Cortex of kidney (tissue), 1 donor: ENCODE measurements at places on chromosomes 6 and 20.

- DNase-seq: no peak
These were observed 13.4 kb upstream of the FOXC1 start for GRCh38 chr6:1596088-1596852.

- no peak for DNase-seq
These were observed 135.2 kb upstream of the PREP start for GRCh38 chr6:105537981-105538578.

DNA sequence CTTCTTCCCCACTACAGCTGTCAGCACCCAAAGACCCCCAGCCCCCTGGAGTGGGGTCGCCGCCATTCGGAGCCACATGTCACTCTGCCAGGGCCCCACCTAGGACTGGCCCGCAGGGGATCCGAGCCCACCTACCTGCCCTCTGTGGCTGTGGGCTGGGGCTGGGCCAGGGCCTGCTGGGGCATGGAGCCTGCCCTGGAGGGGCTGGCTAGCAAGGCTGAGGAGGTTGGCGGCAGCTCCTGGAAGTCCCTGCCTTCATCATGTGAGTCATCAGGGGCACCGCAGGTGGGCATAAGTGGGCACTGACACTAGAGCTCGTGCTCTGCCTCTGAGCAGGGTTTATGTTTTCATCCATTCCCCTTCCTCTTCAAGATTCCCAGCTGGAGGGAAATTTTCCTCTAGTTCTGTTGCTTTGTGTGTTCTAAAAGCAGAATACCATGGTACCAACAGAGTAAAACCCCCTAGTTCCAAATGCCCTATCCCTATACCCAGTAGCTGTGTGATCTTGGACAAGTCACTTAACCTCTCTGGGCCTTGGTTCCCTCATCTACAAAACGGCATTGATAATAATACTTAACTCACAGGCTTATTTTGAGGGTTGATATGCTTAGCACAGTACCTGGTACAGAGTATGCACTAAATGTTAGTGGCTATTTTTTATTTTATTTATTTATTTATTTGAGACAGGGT is 8.7 kb upstream of the FANCE start:
- DNase-seq: no peak

DNA sequence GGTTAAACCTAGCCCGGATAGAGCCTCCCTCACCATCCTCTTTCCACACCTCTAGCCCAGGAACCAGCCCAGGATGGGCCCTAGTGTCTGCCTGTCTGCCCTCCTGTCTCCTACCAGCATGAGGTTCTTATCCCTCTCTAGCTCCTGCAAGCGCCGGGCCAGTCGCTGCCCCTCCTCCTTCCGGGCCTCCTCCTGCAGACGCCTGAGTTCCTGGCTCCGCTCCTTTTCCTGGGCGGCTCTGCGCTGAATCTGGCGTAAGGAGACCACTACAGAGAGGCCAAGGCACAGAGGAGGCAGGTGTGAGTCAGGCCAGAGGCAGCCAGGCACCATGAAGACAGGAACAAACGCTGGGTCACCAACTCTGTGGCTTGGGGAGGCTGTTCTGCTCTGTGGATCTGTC is 4.3 kb upstream of the PSORS1C2 start:
- no peak for DNase-seq

DNA sequence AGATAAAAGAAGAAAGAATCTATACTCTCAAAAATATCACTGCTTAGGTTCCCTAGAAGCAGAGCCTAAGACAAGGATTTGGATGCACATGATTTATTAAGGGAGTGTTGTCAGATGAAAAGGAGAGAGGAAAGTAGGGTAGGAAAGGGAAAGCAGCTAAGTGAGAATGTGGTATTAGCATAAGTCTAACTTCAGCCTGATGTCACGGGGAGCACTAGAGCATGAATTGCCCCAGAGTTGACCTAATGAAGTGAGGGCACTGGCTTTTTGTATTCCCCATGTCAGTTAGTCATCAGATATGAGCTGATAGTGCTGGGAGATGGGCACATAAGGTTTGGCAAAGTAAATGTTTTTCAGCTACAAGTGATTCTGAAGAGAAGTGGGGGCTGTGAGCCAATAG is 129.0 kb upstream of the THEMIS start:
- DNase-seq: no peak

- no peak for DNase-seq
These were observed 581.1 kb upstream of the CITED2 start for GRCh38 chr6:139955366-139956155.

DNA sequence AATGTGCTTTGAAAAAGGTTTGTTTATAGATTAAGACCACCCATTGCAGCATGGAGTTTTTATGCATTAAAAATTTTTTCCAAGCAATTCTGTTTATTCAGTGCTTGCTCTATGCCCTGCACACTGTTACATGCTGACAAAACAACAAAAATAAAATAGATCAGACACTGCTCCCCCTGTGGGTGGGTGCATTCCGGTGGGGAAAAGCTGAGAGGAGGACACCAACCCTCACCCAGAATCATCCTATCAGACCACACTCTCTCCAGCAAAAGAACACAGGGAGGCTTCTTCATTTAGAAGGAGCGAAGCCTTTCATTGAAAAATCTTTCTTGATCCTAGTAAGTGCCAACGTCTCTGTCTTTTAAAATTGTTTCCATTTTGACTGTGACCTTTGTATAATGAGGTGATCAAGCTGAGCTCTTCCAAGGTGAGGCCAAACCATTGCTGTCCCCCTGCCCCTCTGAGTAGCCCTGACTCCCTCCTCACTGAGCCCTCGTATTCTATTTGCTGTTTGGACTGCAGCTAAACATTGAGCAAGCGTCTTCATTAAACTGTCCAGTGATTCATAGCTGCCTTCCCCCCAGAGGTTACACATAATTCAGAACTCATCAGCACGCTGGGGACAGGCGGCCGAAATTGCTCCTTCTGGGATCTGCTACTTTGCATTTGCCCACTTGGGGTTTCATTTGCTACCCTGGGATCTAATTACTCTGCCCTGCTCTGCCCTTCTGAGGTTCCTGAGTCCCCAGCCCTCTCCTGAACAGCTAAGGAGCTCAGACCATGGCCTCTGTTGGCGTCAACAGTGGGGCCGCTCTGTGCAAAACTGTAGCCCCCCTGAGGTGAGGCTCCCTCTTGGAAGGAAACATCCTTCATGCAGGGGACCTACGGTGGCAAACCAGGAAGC is 102.4 kb downstream of the F13A1 start:
- DNase-seq: no peak

GRCh38 chr20:57609842-57610167 is 10.4 kb downstream of the ZBP1 start:
- no peak for DNase-seq

- DNase-seq: no peak
These were observed 9.2 kb downstream of the ATG5 start for GRCh38 chr6:106316375-106316766.

DNA sequence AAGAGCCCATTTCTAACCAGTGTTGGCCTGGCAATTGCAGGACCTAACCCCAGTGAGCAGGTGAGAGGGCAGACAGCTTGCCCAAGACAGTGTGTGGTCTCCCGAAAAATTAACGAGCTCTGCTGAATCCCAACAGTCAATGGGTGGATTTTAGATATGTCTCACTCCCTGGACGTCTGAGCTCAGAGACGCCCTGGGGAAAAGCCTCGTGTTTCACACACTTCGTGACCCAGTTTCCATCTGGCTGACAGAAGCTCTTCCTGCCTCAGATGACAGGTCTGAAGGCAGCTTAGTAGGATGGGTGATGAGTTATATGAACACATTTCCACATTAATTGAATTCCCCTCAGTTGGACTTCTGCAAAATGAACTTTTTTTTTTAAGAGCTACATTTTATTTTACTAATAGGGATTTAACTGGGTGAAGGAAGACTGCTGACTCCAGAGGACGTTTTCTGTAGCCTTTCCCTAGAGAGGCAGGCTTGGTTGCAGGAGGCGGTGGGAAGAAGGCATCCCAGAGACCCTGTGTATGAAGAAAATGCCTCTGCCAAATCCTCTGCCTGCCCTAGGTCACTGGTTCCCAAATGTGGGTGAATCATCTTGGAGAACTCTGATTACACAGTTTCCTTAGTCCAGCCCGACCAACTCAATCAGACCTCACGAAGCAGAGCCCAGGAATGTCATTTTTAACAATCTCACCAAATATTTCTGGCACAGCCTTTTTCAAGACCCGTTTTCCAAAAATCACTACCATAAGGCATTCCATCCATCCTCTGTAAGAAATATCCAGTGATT is 71.7 kb upstream of the LY86 start:
- DNase-seq: no peak
